HuH-7 (cell line): ENCODE measurements at places on chromosomes 7 and 10.

GRCh38 chr7:151558575-151558974 is 38.9 kb upstream of the RHEB start:
- DNase-seq, result no peak

DNA sequence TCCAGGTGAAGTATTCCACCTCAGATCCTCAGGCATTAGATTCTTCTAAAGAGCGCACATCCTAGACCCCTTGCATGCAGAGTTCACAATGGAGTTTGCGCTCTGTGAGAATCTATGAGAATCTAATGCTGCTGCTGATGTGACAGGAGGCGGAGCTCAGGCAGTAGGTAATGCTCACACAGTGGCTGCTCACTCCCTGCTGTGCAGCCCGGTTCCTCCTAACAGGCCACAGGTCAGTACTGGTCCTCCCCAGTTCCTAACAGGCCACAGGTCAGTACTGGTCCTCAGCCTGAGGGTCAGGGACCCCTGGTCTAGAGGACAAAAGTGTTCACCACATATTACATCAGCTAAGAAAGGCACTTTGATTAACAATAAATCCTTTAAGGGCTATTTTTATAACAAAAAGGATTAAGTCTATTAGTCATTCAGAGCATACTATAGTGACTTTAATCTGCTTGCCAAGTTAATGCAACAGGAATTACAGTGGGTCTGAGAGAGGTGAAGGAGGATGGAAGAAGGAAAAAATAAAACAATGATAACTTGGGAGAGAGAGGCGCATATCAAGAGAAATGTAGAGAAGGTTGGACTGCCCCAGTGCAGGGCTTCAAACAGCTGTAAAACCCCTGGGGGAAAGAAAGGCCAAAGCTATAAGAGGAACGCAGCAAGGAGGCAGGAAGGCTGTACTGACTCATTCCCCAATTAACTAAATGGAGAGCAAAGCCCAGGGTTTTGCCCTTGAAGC is 49.2 kb downstream of the CUL2 start:
- DNase-seq, result no peak

GRCh38 chr7:51973071-51973470 is 656.5 kb upstream of the COBL start:
- DNase-seq, result no peak

DNA sequence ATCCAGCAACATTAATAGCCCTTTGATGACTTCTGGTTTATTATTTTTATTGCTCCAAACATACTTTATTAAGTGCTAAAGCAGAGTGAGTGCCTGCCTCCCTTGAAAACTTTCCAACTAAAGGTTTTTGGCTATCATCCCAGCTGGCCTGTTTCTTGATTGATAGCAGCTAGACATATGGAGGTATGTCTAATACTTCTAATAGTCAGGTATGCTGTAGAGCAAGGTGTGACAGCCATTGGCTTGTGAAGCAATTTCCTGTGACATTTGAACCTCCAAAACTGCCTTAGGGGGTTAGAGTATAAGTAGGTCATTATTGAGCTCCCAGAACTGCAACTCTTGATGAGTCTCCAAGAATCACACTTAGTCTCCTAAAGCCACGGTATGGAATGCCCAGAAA is 55.8 kb downstream of the LOXL4 start:
- no peak for DNase-seq

DNA sequence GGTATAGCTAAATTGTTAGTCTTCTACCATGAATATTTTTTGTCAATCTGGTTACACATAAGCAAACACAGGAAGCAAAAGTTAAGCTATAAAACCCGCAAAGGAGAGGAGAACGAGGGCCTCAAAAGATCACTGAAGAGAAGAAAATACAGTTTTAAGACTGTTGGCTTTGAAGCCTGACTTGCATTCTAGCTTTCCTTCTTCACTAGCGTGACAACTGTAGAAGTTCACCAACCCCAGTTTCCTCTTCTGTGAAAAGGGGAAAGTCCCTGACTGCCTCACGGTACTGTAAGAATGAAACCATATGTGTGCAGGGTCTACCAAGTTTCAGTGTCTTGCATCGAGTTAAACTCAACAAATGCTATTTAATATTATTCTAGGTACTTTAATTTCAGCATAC is 7.5 kb upstream of the LRRN3 start:
- no peak for DNase-seq

DNA sequence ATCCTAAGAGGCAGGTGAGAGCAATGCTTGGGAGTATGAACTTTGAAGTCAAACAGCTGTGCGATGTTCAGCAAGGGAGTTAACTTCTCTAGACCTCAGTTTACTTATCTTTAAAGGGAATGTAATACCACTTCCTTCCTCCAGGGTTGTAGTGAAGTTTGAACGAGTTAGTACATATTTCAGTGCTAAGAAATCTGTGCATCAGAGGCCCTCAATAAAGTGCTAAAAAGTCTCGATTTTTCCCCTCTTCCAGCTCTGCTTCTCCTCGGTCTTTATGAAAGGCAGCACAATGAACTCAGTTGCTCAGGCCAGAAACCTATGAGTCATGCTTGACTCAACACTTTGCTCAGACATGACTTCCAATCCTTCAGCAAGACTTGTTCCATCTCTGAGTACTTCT is 418.9 kb downstream of the MDFIC start:
- DNase-seq, result no peak

DNA sequence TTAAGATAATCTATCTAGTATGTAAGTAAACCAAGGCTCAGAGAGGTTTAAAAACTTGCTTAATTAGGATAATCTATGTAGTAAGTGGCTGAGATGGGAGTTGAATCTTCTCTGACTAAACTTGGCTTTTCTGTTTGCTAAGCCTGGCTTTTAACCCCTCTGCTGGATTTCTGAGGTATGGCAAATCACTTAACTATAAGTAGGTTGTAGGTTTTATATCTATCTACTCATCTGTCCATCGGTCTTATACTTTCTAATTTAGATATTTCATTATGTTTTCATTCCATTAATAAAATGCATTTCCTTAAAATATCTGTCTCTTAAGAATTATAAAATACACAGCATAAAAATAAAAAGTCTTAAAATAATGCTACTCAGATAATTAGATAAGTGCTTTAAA is 59.4 kb downstream of the ST7 start:
- DNase-seq, result peak; percentile 47

- DNase-seq, result no peak
Observed at GRCh38 chr7:153934629-153935028, 117.6 kb upstream of the DPP6 start.

GRCh38 chr7:110888641-110889040 is 202.3 kb upstream of the LRRN3 start:
- no peak for DNase-seq

DNA sequence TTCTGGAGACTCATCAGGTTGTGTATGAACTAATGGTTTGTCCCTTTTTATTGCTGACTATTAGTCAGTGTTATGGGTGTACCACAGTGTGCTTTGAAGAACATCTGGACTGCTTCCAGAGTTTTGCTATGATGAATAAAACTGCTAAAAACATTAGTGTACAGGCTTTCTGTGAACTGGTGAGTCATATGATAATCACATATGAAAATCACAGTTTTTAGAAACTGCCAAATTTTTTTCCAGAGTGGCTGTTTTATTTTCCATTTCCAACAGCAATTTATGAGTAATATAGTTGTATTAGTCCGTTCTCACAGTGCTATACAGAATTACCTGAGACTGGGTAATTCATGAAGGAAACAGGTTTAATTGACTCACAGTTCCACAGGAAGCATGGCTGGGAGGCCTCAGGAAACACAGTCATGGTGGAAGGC is 281.2 kb upstream of the VSTM2A start:
- no peak for DNase-seq

- DNase-seq, result no peak
Observed at GRCh38 chr7:46034056-46034768, 113.1 kb upstream of the IGFBP3 start.

DNA sequence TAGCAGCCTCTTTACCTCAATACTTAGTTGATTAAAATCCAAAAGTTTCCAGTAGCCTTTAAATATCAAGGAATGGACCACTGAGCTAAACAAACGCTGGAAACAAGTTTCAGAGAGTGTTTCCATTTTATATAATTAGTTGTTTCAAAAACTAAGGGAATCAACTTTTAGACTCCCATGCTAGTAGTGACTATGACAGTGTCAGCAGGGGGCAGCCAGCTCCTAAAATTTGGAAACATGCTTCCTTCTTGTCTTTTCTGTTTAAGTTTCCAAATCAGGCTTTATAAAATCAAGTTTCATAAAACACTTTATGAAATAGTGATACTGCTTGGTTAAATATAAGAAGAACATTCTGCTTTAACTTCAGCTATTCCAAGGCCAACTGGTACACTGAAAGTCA is 138.2 kb upstream of the TMEM229A start:
- no peak for DNase-seq

GRCh38 chr10:112330607-112331160 is 43.2 kb upstream of the ACSL5 start:
- no peak for DNase-seq

DNA sequence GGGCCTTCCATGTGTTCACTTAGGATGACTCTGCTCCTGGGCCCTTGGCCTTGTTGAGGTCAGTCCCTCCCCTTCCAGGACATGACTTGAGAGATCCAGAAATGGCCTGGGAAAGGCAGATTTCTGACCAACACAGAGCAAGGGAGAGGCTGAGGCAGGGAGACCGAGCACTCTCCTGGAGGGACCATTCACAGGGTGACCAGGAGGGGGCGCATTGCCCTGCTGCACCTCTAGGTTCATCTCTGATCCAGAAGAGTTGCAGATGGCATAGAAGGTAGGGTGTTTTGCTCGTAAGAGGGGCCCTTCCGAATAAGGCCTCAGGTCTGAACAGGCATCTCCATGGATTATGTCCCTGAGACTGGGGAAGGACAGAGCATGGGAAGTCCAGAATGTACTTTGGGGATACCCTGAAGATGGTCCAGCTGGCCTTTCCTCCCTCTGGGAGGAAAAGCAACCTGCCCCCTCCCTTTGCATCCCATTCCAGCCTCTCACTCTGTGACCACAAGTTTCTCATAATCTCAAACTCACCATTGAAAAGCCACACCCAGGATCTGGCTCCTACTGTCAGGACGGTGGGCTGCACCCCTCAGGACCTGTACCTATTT is 6.6 kb downstream of the DMBT1 start:
- peak; percentile 39 for DNase-seq
